ENCODE measurements at places on chromosomes 1 and 21.

GRCh38 chr21:44989537-44989886, 49.7 kb downstream of the SLX9 start:
- no peak for DNase-seq

- no peak for DNase-seq
Observed at GRCh38 chr1:156945881-156946661, 25.6 kb downstream of the LRRC71 start.

- no peak for DNase-seq
Observed at GRCh38 chr1:152964536-152964935, 5.9 kb upstream of the SPRR4 start.

- no peak for DNase-seq
Observed at GRCh38 chr1:158996998-158997397, 12.7 kb upstream of the IFI16 start.

DNA sequence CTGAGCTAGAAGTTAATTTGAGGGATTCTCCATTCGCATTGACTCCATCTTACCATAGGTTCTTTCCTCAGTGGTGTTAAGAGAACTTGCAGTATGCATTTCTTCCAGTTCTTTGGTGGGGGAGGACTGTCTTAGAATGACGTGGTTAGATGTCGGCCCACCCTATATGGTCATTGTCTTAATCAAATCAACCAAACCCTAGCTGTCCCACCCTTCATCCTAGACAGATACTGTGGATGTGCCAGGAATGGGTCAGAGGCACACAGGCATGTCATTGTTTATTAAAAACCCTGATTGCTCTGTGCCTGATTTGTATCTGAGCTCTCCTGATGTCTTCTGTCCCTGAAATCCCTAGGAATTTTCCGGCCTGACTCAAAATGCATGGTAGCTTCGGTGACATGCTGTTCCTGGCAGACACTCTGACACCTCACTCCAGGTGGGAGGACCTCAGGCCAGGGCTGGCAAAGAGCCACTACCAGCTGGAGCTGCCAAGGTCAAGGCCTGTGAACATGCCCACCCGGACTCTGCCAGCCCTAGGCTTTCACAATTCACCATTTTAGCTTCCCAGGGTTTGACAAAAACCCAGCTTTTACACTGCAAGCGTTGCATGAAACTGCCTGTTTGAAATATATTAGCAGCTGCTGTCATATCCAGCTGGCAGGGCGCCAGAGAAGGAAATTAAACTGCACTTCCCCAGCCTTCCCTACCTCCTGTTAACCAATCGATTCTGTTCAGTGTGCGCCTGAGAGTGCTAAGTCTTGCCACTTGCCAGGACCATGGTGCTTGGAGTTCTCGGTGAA, 134.0 kb downstream of the FAM78B start:
- peak; percentile 21 for DNase-seq

DNA sequence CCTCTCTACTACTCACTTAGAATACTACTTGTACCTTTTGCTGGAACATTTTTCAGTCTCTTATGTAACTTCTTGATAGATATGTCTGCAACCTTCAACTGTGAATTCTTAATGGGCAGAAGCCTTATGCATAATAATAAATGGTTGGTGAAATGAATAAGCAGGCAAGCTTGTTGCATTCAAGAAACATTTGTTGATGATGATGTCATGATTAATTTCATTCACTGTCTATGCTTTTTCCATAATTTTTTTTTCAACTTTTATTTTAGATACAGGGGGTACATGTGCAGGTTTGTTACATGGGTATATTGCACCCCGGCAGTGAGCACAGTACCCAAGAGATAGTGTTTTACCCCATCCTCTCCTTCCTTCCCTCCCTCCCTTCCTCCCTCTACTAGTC, 48.0 kb downstream of the SIPA1L2 start:
- DNase-seq, result no peak

GRCh38 chr1:94009304-94009703, 100.1 kb upstream of the GCLM start:
- DNase-seq, result no peak

Measured in muscle of back (tissue), 13 donors.